ENCODE measurements at places on chromosomes 5 and 9. TPM values are rescaled to one million over a fixed set of nuclear protein-coding genes. Genes with fewer than 3 reads are reported as not detected.

The BHMT gene
- total RNA-seq, result 0.88 TPM

The CCNO gene
- total RNA-seq, result 1.3 TPM

The PTGR1 gene
- 52.2 TPM for total RNA-seq

- no peak for DNase-seq
Measured at GRCh38 chr9:23751633-23752032, 74.4 kb downstream of the ELAVL2 start.

DNA sequence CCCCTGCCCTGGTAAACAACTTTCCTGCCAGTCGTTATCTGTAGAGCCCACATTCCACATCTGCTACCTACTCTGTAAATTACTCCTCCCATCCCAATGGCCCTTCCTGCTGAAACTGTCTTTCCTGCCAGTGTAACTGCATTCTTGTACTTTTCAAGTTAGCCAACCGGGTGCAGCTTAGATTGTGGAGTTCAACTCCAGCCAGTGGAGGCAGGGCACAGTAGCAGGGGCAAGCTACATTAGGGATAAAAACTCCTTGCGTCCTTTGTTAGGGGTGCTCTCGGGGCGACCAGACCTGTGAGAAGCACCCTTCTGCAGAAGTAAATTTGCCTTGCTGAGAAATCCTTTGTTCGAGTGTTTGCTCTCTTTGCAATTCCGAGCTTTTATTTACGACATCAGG is 639.0 kb upstream of the TYRP1 start:
- no peak for DNase-seq
